ENCODE measurements at places on chromosomes 2 and 18.

DNA sequence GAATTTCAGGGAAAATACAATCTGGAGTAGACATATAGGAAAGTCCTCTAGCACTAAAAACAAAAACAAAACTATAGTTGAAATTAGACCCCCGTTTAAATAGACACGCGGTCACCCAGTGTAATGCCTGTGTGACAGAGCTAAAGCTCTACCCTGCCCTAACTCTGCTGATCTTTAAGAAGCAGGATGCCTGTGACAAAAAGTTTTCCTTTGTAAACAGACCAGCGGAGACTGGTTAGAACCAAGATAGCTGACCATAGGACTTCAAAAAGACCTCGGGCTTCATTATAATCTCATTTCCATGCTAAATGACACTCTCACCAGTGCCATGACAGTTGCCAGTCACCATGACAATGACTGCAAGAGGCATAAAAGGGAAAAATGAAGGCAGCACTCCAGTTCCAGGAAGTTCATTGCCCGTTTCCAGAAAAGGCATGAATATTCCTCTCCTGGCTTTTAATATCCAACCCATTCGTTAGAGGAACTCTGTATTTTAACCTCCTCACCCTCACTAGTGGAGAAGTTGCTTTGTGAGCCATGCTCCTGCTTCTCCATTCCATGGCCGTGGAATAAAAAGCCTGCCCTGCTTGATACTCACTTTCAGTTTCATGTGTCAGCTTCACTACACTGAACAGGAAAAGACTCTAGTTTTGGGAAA is 157.2 kb upstream of the COPS8 start:
- DNase-seq, result no peak

DNA sequence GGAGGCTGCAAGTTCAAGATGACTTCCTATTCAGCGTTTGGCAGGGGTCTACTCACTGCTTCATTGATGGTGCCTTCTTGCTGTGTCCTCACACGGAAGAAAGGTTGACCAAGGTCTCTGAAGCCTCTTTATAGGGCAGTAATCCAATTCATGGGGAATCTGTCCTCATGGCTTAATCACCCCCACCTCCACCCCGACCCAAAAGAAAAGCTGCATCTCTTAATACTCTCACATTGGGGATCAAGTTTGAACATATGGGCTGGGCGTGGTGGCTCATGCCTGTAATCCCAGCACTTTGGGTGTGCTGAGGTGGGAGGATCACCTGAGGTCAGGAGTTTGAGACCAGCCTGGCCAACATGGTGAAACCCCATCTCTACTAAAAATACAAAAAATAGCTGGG is 36.4 kb upstream of the HNMT start:
- no peak for DNase-seq

- DNase-seq, result no peak
Measured at GRCh38 chr2:204909791-204910190, 364.5 kb downstream of the PARD3B start.

GRCh38 chr18:59238385-59238784 is 18.4 kb downstream of the GRP start:
- no peak for DNase-seq

GRCh38 chr2:126843081-126843480 is 55.6 kb upstream of the TEX51 start:
- DNase-seq, result no peak

DNA sequence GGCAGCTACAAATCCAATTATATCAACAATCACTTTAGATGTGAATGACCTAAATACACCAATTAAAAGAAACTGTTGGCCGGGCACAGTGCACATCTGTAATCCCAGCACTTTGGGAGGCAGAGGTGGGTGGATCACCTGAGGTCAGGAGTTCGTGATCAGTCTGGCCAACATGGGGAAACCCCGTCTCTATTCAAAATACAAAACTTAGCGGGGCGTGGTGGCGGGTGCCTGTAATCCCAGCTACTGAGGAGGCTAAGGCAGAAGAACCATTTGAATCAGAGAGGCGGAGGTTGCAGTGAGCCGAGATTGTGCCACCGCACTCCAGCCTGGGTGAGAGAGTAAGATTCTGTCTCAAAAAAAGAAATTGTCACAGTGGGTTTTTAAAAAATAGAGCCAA is 49.5 kb downstream of the ATL2 start:
- DNase-seq, result no peak

- DNase-seq, result peak; percentile 15
Measured at GRCh38 chr2:46067501-46068305, 229.5 kb upstream of the EPAS1 start.

GRCh38 chr2:218219934-218220333 is 2.9 kb downstream of the ARPC2 start:
- no peak for DNase-seq

DNA sequence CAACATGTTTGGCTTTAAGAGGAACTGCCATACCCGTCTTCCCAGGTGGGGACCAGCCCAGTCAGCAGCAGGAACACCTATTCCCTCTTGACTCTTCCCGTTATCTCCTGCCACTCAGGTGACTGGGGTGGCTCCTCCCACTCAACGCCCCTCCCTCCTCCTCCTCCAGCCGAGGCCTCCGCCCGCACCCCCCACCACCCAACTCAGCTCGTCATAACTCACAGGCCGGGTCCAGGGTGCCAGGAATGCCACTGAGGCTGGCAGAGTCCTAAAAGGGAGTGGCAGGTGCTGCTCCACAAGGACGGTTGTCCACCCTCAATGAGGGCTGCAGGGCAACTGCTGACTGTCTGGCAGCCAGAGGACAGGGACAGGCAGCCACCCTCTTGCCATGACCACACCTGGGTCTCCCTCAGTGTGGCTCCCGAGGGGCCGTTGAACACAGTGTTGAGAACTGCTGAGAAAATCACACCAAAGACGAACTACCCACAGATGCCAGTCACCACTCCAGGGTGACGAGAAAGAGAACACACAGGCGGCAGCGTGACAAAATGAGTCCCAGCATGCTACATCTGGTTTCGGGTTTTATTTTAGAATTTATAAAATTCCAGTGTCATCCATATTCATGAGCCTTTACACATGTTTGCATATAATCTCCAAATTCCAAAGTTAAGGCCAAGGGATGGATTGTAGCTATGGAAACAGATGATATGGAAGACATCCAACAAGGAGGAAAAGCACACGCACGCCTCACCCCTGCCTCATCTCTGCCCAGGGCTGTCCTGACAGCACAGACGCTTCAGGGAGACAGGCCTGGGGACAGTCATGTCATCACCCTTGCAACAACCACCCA is 38.5 kb downstream of the ANO7 start:
- DNase-seq, result no peak

DNA sequence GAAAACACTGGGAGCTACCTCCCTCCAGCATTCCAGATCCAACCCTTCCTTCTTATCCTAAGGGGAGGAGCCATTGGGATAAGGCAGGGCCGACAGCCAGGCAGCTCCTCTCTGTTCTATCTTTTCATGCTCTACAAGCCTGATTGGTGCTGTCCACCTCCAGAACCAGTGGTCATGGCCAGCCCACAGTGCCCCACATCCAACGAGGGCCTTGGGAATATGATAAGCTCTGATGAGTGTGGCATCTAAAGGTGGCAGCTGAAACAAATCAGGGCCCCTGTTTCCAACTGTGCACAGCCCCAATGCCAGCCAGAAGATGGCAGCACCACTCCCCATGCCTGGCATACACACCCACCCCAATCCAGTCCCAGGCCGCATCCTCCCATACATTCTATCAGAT is 329.3 kb downstream of the C1D start:
- DNase-seq, result peak; percentile 2

DNA sequence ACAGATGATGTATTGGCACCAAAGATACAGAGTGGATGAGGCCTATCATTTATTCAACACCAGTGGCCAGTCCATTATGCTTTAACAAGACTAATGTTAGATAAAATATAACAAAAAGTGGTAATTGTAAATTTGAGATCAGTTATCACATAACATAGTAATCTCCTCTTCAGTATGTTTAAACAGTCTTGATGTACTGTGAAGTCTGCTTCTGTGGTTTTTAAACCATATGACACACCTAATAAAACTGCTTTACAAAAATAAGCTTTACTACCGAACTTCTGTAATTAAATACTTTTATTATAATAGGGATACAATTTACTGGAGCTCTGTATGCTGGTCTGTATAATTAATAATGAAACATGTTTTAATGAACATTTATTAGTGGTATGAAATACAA is 2156.1 kb upstream of the CELF4 start:
- DNase-seq, result no peak

DNA sequence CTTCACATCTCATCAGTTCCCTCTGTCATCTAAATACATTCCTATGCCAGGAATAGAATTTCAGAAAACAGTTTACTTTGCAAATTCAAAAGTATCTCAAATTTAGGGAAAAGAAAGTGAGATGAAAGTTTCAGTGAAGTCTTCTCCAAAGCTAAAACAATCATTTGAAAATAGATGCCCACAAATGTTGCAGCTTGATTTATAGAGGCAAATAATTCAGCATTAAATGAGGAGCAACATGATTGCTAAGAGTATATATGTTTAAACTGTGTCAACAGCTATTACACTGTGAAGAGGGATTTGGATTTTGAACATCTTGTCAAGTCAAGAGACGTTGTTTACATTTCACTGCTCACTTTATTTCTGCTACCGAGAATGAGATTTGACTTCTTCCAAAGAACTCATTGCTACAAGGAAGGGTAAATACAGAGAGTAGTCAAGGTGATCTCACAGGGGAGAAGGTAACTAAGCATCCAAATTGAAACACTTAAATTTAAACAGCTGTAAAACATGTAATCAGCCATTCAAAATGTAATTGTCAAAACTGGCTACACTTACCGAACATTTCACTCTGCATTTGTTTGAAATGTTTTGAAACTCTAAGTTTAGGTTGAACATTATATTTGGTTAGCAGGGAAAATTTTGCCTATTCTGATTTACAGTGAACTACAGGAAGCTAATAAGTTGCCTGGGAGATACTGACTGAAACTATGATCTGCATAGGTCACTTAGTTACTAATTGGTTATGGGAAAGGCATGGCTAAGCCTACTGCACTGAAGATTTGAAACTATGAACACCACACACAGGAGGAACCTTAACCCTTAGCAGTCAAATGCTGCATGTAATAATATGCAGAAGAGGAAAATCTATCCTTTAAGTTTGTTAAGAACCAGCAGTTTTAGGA is 33.2 kb upstream of the GALNT3 start:
- no peak for DNase-seq

DNA sequence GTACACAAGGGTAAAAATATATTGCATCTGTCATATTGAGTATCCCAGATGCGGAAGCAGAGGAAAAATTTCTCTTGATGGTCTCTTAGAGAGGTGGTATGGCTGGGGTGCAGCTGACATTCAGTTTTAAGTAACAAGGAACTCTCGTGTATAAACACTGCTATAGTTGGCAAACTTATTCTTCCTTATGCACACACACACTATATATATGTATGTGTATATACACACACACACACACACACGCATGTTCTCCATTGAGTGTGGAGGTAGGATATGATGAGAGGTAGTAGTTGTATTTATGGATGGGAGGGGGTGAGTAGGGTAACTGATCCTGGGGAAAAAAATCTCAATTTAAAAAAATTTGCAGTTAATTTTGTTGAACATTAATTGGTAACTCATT is 10.6 kb downstream of the PHLPP1 start:
- no peak for DNase-seq

GRCh38 chr2:53252115-53252514 is 515.5 kb upstream of the CHAC2 start:
- no peak for DNase-seq

DNA sequence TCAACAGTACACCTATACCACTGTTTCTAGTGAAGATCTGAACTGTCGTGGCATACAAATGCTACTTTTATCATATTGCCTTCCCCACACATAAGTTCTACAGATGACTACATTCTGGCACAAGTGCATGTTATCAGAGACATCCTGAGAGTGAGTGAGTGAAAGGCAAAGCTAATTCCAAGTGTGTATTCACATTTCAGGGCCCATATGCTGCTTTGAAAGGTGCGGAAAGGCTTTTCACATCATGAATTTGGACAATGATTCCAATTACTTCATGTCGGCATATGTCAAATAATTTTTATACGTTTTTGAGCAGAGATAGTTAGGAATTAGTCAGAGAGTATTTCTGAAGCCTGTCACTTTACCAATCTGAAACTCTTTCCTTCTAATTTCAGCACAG is 101.7 kb downstream of the GAREM1 start:
- DNase-seq, result no peak

DNA sequence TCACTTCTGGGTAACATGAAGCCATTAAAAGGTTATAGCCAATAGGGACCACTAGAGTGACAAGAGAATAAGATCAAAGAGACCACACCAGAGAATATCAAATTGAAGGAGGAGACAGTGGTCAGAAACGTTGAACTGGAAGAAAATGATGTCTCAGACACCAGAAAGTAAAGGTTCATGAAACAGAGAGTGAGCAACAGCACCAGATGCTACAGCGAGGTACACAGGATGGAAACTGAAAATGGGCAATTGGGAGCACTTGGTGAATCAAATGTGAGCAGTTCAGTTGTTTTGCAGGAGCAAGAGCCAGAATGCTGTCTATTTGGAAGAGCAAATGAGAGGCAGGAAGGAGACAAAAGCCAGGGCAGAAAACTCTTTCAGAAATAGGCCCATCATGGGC is 162.6 kb downstream of the SS18 start:
- no peak for DNase-seq

All from activated T-cell treated with anti-CD3 and anti-CD28 coated beads, Interleukin-2, amount 50 U/mL, for 72 hours (primary cell).